ENCODE measurements at places on chromosomes 3 and 15.

DNA sequence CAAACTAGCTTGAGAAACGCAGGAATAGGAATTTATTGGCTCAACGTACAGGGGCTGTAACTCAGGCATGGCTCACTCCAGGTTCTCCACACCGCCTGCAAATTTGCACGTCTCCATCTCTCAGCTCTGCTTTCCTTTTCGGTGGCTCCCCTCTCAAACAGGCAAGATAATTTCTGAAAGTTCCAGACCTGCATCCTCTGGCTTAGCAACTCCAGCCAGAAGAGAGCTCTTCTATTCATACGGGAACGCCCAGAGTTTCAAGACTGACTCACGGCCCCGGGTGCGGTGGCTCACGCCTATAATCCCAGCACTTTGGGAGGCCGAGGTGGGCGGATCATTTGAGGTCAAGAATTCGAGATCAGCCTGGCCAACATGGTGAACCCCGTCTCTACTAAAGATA, 139.7 kb upstream of the BNIP2 start:
- no peak for DNase-seq

DNA sequence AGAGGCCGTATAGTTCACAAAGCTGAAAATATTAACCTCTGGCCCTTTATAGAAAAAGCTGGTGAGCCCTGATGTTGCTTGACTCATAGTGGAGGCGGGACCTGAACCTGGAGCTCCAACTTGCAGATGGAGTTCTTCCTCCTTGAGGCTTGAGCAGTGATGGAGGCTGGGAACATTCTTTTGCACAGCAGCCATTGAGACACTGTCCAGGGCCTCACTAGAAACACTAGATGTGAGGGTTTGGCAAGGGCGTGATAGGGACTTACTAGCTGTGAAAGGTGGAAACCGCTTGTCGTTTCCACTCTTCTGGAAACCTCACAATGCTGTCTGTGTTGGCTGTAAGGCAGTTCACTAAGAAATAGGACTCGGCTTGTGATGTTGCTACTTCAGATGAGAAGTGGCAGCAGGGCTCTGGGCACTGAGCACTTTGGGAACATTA, 12.5 kb downstream of the SMAD6 start:
- no peak for DNase-seq

- no peak for DNase-seq
These were observed 157.7 kb upstream of the CADPS start for GRCh38 chr3:63032881-63033280.

DNA sequence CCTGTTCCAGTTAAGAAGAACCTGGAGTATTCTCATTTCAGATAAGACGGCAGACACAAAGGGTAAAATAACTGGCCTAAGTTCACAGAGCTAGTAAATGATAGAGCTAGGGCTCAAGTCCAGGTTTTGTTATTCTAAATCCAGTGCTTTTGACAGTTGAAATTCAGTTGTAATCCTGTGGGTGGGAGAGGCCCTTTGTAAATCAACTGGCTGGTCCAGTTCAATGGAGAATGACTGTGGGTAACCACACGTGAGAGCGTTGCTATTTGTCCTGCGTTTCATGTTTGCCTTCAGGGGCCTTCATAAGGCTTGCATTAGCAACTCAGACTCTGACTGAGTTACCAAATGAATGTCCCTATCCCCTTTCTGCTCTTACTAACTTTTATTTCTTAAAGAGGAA, 24.2 kb upstream of the CD96 start:
- no peak for DNase-seq

DNA sequence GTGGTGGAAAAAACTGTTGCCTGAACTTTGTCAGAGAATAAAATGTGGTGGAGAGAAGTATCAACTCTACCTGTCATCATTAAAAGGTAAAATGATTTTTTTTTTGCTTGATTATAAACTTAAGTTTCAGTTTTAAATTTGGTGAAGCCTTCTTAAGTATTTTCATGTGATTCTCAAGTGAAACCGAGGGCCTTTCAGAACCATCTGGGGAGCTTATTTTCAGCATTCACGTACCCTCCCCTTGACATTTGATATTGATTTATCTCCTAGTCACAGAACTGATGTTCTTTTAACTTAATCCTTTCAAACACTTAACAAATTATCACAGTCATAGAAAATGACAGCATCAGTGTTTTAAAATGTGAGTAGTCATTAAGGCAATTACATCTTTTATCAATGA, 38.5 kb downstream of the HPS3 start:
- DNase-seq = no peak

DNA sequence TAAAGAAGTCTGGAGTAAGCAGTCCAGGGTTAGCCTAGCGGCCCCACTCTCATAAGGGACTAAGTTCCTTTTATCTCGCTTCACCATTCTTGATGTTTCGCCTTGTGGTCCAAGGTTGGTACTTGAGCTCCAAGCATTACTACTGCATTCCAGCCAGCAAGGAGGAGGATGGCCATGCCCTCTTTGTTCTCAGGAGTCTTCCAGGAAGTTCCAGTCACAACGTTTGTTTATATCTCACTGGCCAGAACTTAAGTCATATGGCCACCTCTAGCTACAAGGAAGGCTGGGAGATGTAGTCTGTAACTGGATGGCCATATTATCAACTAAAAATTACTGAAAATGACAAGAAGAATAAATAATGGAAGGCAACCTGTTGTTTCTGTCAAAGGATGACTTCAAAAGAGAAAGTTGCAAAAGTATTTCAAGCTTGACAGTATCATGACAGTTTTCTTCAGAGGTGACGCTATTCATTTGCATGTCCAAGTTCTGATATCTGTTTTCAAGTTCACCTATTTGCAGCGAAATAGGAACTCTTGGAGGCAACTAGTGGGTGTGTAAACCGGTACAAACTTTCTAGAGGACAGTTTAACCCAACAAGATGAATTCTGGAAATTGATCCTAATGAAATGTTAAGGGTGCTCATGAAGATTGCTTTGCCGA, 118.6 kb downstream of the PGPEP1L start:
- no peak for DNase-seq

DNA sequence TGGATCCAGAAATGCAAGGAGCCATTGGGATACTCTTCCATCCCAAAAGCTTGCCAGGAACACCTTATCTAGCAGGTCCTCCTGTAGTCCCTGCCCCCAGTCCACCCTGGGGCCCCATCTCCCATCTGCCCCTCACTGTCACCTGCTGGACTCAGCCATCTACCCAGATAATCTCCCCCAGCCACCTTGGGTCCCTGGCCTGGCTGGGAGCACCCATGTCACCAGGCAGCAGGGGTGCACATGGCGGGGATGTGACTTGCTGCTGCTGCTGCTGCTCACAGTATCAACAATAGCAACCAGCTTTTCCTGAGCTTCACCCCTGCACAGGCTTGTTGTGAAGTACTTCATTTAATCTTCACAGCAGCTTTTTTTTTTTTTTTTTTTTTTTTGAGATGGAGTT, 12.6 kb downstream of the PTH1R start:
- no peak for DNase-seq

GRCh38 chr3:43405888-43406642, 119.7 kb downstream of the SNRK start:
- no peak for DNase-seq

DNA sequence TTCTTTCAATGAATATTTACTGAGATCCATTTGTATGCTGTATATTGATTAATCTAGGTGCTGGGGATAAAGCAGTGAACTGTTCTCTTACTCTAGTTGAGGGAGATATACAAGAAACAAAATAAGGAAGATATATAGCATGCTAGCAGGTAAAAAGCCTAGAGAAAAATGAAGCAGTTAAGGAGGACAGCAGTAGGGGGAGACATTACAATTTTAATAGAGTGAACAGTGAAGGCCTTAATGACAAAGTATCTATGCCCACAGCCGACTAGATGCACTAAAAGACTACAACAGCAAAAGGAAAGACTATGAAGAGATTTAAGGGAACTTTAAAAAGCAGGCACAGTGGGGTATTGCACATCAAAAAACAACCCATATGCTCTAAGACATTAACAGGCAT, 81.4 kb downstream of the XRN1 start:
- DNase-seq = peak; percentile 45

GRCh38 chr3:185756477-185756876, 68.4 kb downstream of the IGF2BP2 start:
- no peak for DNase-seq

DNA sequence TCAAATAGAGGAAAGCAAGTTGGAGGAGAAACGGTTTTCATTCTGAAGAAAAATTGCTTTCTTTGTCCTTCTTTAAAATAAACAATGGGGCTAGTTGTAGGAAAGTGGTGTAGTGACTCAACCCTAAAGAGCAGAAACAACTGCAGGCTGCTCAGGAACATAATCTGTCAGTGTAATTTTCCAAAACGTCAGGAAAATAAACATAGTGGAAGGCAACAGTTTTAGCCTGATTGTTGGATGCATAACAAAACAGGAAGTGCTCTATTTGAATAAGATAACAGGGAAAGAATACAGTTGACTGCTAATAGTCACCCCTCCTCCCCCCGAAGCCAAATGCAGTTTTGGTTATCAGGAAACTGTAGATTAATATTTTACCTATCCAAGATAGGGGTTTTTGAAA, 167.6 kb downstream of the ECT2 start:
- no peak for DNase-seq

- no peak for DNase-seq
These were observed 604 bp downstream of the LTK start for GRCh38 chr15:41512940-41513505.

GRCh38 chr3:13457593-13457992, 22.5 kb upstream of the HDAC11 start:
- no peak for DNase-seq

DNA sequence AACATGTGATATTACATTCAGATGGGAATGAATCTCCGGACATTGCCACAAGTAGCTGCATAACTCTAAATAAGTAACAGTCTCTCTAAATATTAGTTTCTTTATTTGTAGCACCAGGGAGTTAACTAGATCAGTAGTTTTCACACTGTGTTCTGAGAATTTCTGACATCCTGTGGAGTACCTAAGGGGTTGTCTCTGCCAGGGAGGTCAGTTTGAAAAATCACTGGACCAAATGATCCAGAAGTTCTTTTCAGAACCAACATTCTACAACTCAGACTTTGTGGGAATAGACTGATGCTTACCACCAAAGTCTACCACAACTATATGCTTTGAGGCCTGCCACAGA, 9.0 kb upstream of the ILDR1 start:
- no peak for DNase-seq

GRCh38 chr3:124486324-124486723, 243.9 kb upstream of the UMPS start:
- DNase-seq = no peak

DNA sequence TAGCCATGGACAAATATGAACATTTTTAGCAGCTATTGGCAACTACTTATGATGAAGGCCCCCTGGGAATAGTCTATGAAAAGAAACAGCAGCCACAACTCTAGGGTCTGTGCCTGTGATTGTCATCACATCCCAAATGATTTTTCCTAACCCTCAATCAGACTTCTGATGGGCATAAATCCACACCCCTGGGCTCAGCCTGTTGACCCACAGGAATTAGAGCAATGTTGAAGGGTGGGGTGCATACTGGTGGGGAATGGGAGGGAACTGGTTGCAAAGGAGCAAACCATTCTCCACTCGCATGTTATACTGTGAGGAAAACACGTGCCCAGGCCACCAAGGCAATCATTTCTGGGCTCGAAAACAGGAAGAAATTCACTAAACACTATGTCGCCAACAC, 106.5 kb upstream of the CTNNB1 start:
- DNase-seq = no peak

DNA sequence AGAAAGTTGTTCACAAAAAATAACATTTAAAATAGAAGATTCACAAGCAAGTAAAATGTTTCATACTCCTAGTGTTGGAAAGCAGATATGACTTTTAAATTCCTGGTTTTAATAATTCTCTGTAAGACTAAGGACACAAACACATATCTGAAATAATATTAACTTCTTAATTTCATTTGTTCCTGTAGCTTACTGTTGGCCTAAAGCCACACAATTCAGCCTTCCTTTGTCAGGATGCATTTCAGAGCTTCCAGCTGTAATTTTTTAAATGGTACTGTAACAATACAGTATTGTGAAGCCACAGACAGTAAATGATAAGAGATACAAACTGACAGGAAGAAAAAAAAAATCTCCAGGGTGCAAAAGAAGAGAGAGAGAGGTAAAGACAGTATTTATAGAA, 84.2 kb downstream of the TMCC1 start:
- no peak for DNase-seq

- no peak for DNase-seq
These were observed 18.8 kb downstream of the AMOTL2 start for GRCh38 chr3:134355416-134355815.

DNA sequence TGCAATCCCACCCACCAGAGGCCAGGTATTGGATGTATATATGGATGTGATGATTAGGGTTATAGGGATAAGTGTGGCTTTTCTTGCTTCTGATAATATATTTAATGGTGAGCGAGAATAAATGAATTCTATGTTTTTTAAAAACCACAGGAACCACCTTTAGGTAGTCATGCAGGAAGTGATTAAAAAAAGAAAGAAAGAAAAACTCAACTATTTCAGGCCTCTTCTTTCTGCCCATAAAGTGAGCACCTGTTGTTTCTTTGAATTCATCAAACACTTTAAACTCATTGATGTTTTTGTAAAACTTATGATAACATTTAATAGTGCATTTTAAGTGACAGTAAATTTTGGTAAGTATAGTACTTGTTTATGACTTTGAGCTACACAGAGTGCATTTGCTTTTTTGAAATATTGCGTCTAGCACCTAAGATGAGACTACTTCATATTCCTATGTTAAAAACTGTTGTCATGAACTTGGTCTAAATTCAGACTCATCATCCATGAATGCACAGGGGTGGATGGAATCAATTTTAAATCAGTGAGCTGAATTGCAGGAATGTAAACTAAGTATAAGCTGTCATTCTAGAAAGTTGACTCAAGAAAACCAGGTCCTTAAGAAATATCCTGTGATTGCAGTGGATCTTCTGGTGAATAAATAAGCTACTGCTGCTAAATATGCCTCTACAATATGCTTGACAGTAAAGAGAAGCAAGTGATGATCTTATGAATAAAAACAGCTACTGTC, 764.4 kb upstream of the NECTIN3 start:
- no peak for DNase-seq

GRCh38 chr3:8557298-8557697, 55.7 kb downstream of the LMCD1 start:
- DNase-seq = no peak

DNA sequence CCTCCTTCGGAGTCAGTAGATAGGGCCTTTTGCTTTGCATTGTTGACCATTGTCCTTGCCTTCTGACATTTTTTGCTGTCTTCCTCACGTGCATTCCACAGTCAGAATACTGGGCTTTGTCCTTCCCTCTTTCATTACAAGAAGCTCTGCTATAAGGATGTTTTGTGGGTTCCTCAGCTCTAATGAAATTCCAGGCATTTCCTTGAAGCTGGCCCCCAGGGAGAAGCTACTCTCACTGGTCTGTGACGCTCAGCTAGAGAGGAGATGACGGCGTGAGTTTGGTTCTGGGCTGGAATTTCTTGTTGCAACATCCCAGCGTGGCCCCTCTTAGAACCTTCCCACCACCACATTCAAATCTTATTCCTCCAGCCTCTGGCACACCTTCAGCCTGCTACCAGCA, 210.2 kb downstream of the TJP1 start:
- DNase-seq = no peak

- DNase-seq = no peak
These were observed 12.2 kb upstream of the RASGRP1 start for GRCh38 chr15:38576837-38577236.
